ENCODE measurements at places on chromosomes 5 and 9. TPM values are rescaled to one million over a fixed set of nuclear protein-coding genes. Genes with fewer than 3 reads are reported as not detected.

Gene NUTM2G
- total RNA-seq, result not detected

Gene HTR4
- not detected for total RNA-seq

Gene DIPK1B
- 109 TPM for total RNA-seq

Gene ARL14EPL
- not detected for total RNA-seq

Gene PAEP
- not detected for total RNA-seq

Gene GPSM1
- 30.0 TPM for total RNA-seq

Gene C7
- 0.06 TPM for total RNA-seq

Gene ZNF366
- 12.3 TPM for total RNA-seq

Gene SPINK6
- total RNA-seq, result not detected

Gene ZNG1C
- 21.4 TPM for total RNA-seq

Gene FNBP1
- 96.7 TPM for total RNA-seq

Gene NTNG2
- under 0.01 TPM for total RNA-seq

Gene ITGA2
- total RNA-seq, result 30.0 TPM

Gene FAM169A
- 4.3 TPM for total RNA-seq

Gene BARHL1
- total RNA-seq, result not detected

Gene MCTP1
- 321 TPM for total RNA-seq

Data from bladder microvascular endothelial cell (primary cell).